HL-60 (cell line): ENCODE measurements at places on chromosomes 4 and X.

DNA sequence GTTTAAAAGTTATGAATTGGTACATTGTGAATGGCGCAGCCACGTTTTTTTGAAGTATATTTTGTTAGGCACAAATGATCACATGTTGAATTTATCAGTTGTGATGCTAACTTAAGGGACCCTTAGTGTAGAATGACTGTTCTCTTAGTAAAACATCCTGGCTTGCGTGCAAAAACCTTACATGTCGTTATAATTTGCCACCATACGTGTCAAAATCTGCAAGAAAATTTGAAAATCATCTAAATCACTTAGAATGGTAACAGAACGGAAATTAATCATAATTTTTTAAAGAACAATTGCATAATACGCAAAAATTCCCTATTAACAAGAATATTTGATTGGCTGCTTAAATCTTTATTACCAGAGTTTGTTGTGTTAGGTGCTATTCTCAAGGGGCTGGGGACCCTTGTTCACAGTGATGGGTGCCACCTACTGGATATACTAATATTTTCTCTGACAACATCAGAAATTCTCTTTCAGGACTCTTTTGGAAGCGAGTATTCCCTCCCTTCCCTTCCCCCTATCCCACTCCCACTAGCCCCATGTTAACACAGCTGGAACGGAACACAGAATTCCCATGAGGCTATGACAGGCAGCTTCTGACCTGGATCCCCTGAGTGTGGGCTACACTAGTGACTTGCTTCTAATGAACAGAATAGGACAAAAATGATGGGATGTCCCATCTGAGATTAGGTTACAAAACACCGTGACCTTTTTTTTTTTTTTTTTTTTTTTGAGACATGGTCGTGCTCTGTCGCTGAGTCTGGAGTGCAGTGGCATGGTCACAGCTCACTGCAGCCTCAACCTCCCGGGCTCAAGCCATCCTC, 71.8 kb downstream of the SUPT20HL2 start:
- DNase-seq, result peak; percentile 17

GRCh38 chrX:115630204-115630603, 69.2 kb downstream of the PLS3 start:
- DNase-seq, result no peak

GRCh38 chrX:13101441-13102139, 57.2 kb upstream of the FAM9C start:
- DNase-seq, result peak; percentile 55

- DNase-seq, result no peak
Observed at GRCh38 chrX:64976673-64977040, 407 bp upstream of the ZC4H2 start.

DNA sequence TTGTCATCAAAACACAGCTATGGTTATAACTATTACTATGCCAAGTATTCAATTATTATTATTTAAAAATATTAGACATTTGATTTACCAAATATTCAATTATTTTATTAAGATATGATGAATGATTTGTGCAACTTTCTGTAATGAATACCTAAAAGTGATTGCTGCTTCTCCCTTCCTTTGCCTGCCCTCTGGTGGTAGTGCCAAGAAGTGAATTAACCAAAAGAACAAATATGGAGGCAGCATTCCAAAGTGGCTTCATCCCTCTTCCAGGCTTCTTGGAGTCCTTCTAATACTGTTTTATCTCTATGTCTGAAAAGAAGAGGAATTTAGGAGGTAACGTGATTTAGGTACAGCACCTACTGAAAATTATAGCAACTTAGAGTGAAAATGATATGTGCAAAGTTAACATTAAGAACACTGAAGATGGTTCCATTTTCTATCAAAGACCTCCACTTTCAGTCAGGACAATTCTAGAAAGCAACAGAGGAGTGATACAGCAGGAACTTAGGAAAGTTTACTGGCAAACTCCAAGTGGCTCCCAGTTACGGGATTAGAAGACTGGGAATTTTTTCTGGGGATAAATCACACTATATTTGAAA, 43.0 kb downstream of the ENPEP start:
- DNase-seq, result no peak

GRCh38 chrX:22433292-22434070, 160.8 kb downstream of the CBLL2 start:
- no peak for DNase-seq

DNA sequence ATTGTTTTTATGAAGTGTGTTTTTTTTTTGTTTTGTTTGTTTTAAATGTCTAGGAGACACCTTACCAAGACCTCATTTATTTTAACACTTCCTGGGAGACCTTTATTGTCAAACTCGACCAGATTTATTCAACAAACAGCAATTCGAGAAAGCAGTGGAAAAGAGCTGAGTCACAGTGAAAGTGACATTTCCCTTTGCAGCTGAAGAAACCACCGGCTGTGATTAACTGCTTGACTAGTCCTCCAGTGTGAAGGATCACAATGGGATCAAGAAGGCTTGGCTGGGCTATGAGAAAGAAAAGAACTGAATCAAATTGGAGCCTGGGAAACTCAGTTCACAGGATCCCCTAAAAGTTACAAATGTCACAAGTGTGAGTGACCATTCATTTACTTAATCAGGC, 11.9 kb upstream of the ADH7 start:
- DNase-seq, result no peak
